ENCODE measurements at places on chromosomes 5 and 9. TPM values are rescaled to one million over a fixed set of nuclear protein-coding genes. Genes with fewer than 3 reads are reported as not detected.
A peak's percentile ranks its signal among the peaks of the same experiment; 100 is the strongest.

DNA sequence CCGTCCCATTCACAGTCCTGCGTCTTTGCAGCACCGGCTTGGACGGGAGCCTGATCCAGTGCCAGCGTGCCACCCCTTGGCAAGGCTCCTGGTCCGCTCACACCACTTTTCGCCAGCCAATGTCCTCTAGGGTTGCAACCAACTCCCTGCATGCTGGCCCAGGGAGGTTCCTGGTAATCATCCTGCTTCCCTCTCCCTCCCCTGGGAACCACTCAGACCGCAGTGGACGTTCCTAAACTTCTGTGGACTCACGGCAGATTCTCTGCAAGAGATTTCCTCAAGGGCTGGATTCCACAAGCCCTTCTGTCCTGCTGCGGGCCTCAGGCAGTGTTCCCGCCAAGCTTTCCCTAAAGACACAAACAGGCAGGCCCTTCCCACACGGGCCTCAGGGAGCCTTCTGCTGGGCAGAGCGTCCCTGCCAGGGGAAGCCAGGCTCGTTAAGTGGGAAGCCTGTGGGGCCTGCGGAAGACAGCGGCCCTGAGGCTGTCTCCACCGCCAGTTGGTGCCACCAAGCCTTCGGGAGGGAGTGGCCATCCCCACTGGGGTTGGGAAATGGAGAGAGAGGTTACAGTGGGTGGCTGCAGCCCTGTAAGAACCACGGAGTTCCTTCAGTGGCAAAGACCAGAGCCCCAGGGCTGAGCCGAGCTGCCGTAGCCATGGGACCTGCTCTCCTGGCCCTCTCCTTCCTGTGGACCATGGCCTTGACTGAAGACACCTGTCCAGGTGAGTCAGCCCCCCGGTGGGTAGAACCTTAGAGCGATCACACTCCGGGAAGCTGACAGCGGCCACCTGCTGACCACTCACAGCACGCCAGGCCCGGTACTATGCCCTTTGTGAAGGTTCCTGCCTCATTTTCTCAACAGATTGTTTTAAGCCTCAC is 16.4 kb upstream of the FCN2 start:
- H3K36me3 ChIP-seq = no peaks in the 10 kb centered on the region
- peak overlapping the region; percentile 10 for H3K27ac ChIP-seq
- peak; percentile 78 for DNase-seq

GRCh38 chr5:178297751-178298150 is 65.1 kb upstream of the PHYKPL start:
- no peak overlapping the region for H3K4me3 ChIP-seq
- no peaks in the 10 kb centered on the region for H3K4me1 ChIP-seq
- no peaks in the 10 kb centered on the region for H3K27me3 ChIP-seq
- H3K27ac ChIP-seq = no peak overlapping the region
- no peaks in the 10 kb centered on the region for H3K36me3 ChIP-seq
- DNase-seq = peak; percentile 33

- no peaks in the 10 kb centered on the region for H3K27me3 ChIP-seq
- H3K4me1 ChIP-seq = peaks cover 89% of the 10 kb centered on the region
- no peak overlapping the region for H3K4me3 ChIP-seq
- H3K36me3 ChIP-seq = no peaks in the 10 kb centered on the region
- H3K27ac ChIP-seq = no peak overlapping the region
- DNase-seq = peak; percentile 69
Measured at GRCh38 chr5:136016945-136017530, 11.8 kb upstream of the TGFBI start.

DNA sequence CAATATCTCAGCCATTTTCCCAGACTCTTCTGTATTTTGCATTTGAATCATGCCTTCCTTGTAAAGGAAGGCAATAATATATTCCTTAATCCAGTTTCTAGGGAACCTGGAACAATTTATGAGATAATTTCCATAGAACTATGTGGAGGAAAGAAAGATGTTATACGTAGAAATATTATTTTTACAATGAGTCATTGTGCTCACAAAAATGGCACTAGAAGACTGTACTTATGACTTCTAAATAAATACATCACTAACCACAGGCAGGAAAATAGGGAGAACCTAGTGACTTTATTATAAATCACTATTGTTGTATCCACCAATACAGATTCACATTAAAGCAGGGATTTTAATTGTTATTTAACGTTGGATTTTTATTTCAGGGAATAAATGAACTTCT is 87.6 kb downstream of the FBXO38 start:
- peaks cover 8% of the 10 kb centered on the region for H3K4me1 ChIP-seq
- H3K27ac ChIP-seq = no peak overlapping the region
- no peaks in the 10 kb centered on the region for H3K27me3 ChIP-seq
- H3K36me3 ChIP-seq = no peaks in the 10 kb centered on the region
- no peak overlapping the region for H3K4me3 ChIP-seq

GRCh38 chr5:677131-678101 is 15.7 kb downstream of the TPPP start:
- H3K27me3 ChIP-seq = no peaks in the 10 kb centered on the region
- H3K4me1 ChIP-seq = no peaks in the 10 kb centered on the region
- no peaks in the 10 kb centered on the region for H3K36me3 ChIP-seq
- H3K27ac ChIP-seq = no peak overlapping the region
- DNase-seq = peak; percentile 60

DNA sequence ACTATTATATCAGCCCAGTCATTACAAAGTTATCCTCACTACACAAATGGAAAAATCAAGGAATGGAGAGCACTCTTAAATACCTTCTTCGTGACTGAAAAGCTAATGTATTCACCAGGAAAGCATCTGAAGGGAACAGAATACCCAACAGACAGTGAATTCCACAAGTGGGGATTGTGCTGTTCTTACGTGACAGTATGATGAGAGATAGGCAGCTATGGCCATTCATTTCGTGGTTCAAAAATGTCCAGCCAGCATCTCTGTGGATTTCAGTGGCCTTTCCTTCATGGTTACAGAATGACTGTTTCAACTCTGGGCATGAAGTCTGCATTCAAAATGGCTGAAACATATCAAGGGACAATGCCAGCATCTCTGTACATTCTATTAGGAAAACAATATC is 323.8 kb downstream of the PRELID2 start:
- no peaks in the 10 kb centered on the region for H3K4me1 ChIP-seq
- H3K4me3 ChIP-seq = no peak overlapping the region
- no peak overlapping the region for H3K27ac ChIP-seq

DNA sequence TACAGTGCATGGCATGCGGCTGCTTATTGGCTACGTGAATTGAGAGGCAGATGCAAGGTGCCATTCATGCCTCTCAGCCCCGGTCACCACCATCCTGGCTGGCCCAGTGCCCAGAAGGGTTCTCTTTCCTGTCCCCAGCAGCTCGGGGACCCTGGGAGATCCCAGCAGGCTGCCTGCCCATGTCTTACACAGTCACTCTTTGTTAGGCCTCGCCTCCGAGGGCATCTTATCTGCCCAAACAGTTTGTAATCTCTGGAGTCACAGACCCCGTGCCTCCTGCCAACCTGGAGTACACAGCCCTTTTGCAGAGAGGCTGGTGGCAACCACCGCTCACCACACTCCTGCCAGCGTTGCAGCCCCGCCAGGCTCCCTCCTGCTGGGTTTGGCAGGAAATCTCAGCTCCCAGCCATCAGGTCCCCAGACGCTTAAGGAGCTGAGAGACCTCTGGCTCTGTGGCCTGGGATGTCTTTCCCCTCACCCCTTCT is 7.0 kb upstream of the AK1 start:
- H3K4me3 ChIP-seq = no peak overlapping the region
- H3K36me3 ChIP-seq = peaks cover 22% of the 10 kb centered on the region
- peak; percentile 70 for DNase-seq
- H3K27me3 ChIP-seq = no peaks in the 10 kb centered on the region
- H3K27ac ChIP-seq = no peak overlapping the region

DNA sequence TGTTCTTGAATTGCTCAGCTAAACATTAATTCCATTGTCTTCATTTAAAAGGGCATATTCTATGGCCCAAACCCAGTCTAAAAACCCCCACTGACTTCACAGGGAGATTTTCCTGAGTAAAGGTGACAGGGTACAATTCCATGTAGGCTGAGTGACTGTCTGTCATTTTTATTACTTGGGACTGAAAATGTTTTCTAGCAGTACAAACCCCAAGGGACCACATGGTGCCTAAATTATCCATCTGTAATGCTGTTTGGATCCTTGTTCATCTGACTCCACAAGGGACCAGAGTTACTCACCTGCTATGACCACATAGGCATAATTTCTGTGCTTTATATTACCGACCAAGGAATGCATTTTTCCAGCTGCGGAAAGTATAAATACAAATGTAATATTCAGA is 349.1 kb downstream of the ZNF608 start:
- no peak overlapping the region for H3K4me3 ChIP-seq
- no peak overlapping the region for H3K27ac ChIP-seq
- DNase-seq = no peak
- H3K27me3 ChIP-seq = no peaks in the 10 kb centered on the region
- no peaks in the 10 kb centered on the region for H3K36me3 ChIP-seq

DNA sequence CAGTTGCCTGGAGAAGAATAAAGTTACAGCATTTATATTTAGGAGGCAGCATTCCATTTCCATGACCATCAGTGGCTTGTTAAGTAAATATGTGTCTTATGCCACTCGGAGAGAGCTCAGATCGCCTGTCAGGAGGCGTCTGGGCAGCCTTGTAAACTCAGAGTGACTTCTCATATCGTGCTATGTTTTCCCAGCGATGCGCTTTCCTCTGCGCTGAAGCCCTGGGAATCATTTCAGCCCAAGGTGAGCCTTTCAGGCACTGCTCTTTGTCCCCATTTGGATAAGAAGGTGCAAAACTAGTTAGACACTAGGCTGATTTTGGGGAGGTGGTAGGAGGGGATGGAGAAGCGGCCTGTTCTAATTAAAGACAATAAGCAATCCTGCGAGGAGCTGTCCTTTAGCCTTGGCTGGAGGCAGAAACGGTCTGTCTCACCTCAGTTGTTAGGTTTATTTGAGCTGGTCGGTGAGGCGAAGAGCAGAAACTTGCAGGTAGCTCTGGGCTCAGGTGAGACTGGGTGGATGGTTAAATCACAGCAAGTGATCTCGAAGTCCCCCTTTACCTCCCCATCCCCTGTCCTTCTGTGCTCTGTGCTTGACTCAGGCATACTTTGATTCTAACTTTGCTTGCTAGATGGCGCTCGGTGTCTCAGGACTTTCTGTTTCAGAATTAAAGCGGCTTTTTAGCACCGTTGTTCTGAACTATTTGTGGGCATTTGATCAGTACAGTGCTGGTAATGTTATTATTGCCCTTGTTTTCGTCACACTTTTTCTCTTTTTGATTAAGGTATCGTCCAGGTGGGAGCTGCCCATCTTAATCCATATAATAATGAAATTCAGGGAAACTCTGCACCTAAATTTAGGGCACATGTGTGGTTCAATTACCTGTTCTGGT is 24.6 kb downstream of the NR2F1 start:
- H3K27me3 ChIP-seq = peaks cover 77% of the 10 kb centered on the region
- no peak for DNase-seq
- H3K27ac ChIP-seq = no peak overlapping the region

- DNase-seq = no peak
- no peak overlapping the region for H3K27ac ChIP-seq
- H3K4me3 ChIP-seq = no peak overlapping the region
- no peaks in the 10 kb centered on the region for H3K27me3 ChIP-seq
- H3K4me1 ChIP-seq = no peaks in the 10 kb centered on the region
Measured at GRCh38 chr5:137228816-137229215, 270.3 kb downstream of the SPOCK1 start.

GRCh38 chr5:39689919-39690318 is 265.1 kb upstream of the DAB2 start:
- H3K27me3 ChIP-seq = no peaks in the 10 kb centered on the region
- H3K4me3 ChIP-seq = no peak overlapping the region
- H3K36me3 ChIP-seq = no peaks in the 10 kb centered on the region
- no peak for DNase-seq
- H3K4me1 ChIP-seq = no peaks in the 10 kb centered on the region

DNA sequence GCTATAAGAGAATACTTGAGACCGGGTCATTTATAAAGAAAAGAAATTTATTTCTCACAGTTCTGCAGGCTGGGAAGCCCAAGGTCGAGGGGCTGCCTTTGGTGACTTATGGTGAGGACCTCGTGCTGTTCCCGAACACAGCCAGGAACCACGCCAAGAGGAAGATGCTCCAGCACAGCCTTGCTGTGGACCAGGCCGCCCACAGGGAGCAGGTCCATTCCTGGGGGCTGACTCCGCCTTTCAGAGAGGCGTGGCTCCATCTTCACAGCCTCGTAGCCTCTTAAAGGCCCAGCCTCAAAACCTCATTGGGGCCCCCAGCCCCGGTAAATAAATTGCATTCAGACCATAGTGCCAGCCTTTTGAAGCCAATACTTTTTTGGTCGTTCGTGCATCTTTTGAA is 93.5 kb upstream of the CACNA1B start:
- no peaks in the 10 kb centered on the region for H3K4me1 ChIP-seq
- H3K36me3 ChIP-seq = peaks cover 54% of the 10 kb centered on the region
- no peak overlapping the region for H3K27ac ChIP-seq
- no peak for DNase-seq
- H3K27me3 ChIP-seq = no peaks in the 10 kb centered on the region
- no peak overlapping the region for H3K4me3 ChIP-seq

Gene SV2C
- 0.33 TPM for total RNA-seq

DNA sequence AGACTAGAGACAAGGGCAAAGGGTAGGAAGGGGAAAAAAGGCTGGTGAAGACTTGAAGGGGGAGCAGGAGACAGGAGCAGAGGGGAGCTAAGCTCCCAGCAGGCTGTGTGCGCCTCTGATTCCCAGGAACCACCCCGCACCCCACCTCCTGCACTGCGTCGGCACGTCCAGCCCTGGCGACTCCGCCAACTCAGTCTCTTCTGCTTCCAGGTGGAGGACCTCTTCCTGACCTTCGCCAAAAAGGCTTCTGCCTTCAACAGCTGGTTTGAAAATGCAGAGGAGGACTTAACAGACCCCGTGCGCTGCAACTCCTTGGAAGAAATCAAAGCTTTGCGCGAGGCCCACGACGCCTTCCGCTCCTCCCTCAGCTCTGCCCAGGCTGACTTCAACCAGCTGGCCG is 30.5 kb downstream of the DYNC2I2 start:
- peak; percentile 54 for DNase-seq
- H3K27ac ChIP-seq = no peak overlapping the region
- peaks cover 69% of the 10 kb centered on the region for H3K36me3 ChIP-seq
- no peaks in the 10 kb centered on the region for H3K4me1 ChIP-seq
- no peak overlapping the region for H3K4me3 ChIP-seq

- no peaks in the 10 kb centered on the region for H3K4me1 ChIP-seq
- H3K27me3 ChIP-seq = no peaks in the 10 kb centered on the region
- H3K27ac ChIP-seq = no peak overlapping the region
- H3K4me3 ChIP-seq = no peak overlapping the region
- H3K36me3 ChIP-seq = no peaks in the 10 kb centered on the region
- no peak for DNase-seq
Measured at GRCh38 chr5:50463726-50464125, 22.6 kb upstream of the EMB start.

Gene DDX4
- total RNA-seq = not detected

- peaks cover 4% of the 10 kb centered on the region for H3K4me1 ChIP-seq
- no peaks in the 10 kb centered on the region for H3K36me3 ChIP-seq
- peaks cover 9% of the 10 kb centered on the region for H3K27me3 ChIP-seq
- H3K4me3 ChIP-seq = no peak overlapping the region
Measured at GRCh38 chr5:180172447-180173197, 36.4 kb downstream of the RASGEF1C start.

DNA sequence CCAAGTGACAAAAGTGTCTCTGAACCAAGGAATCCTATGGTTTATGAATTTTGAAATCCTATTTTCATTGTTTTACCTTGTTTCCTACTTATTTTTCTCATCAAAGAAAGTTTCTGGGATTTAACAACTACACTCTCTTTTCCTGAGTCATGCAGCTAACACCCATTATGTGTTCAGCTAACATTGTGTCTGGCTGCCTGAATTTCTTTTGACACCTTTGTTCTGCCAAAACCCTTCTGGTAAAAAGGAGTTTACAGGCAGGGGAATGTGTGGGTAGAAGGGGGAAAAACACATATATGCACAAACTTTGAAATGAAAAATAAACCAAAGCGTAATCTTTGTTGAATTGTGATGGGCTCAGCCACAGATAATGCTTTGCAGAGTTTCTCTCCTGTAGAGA is 146.2 kb downstream of the COX7C start:
- no peaks in the 10 kb centered on the region for H3K4me1 ChIP-seq
- H3K27ac ChIP-seq = no peak overlapping the region
- no peak for DNase-seq
- H3K4me3 ChIP-seq = no peak overlapping the region

Gene PCSK5
- 23.5 TPM for total RNA-seq

Data from sigmoid colon (tissue), 7 donors.